ENCODE measurements at places on chromosomes 12 and 14. TPM values are rescaled to one million over a fixed set of nuclear protein-coding genes. Genes with fewer than 3 reads are reported as not detected.

The NFE2 gene
- 0.68 TPM for total RNA-seq

The MRPL51 gene
- total RNA-seq = 84.1 TPM

The KLRB1 gene
- 0.15 TPM for total RNA-seq

The AMIGO2 gene
- total RNA-seq = 1.5 TPM

The UTP20 gene
- total RNA-seq = 3.8 TPM

The CLEC2B gene
- total RNA-seq = 1.4 TPM

The ANAPC7 gene
- total RNA-seq = 15.5 TPM

The LHX5 gene
- total RNA-seq = not detected

The OTOGL gene
- 0.03 TPM for total RNA-seq

The AMN gene
- 56.0 TPM for total RNA-seq

The TSHR gene
- total RNA-seq = 0.15 TPM

The TC2N gene
- total RNA-seq = 1.5 TPM

DNA sequence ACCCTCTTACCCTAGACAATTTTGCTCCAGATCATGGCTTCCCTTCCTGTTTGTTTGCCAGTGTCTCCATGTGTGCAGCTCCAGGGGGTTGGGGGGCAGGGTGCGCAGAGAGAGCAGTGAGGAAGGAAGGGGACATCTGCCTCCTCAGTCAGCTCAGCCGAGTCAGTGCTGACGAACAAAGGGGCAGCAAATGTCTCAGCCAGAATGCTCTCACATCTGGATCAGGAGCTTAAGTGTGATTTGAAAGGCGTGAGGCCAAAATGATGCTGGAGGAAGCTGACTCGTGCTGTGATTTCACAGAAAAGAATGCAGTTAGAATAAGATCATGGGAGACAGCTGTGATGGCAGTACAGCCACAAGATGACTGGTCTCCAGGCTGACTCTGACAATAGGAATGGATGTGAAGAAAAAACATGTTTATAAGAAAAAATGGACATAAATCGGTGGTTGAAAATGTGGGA lies 27.1 kb upstream of the CDK17 start:
- DNase-seq = no peak

- no peak for DNase-seq
Observed at GRCh38 chr12:96187956-96188355, 6.2 kb upstream of the ELK3 start.

- no peak for DNase-seq
Observed at GRCh38 chr12:11347810-11348209, 37.6 kb upstream of the PRB4 start.

GRCh38 chr14:67031920-67032774 lies 157.1 kb upstream of the GARIN2 start:
- no peak for DNase-seq

DNA sequence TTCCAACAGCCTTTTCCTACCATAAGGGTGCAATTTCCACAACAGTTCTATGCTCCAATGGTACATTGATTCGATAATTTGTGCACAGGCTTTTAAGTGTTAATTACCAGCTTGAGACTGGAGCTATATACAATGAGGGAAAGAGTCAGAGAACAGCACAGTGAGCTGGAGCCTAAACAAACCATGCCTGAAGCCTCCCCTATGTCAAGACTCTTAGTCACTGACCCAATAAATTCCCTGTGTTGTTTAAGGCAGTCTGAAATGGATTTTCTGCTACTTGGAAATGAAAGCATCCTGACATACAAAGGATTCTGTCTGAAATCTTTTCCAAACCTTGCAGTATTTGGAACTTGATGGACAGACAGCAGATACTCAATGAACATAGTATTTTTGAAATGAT lies 149.0 kb downstream of the EFCAB11 start:
- no peak for DNase-seq

DNA sequence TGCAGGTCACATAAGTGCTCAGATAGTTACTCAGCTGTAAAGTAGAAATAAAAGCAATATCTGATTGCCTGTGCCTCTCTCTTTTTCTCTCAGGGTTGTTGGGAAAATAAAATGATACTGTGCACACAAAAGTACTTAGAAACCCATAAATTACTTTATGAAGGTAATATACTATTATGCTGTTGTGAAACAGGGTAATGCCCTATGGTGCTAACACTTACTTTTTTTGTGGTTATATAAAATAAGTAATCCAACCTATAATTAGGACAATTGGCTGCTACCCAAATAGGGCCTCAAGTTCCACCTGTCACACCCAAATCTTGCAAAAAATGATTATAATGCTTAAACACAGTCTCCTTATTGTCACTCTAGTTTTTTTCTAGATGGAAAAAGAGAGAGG lies 50.6 kb downstream of the DAAM1 start:
- DNase-seq = no peak

- DNase-seq = peak; percentile 37
Observed at GRCh38 chr12:227286-227915, 13.4 kb upstream of the SLC6A12 start.

DNA sequence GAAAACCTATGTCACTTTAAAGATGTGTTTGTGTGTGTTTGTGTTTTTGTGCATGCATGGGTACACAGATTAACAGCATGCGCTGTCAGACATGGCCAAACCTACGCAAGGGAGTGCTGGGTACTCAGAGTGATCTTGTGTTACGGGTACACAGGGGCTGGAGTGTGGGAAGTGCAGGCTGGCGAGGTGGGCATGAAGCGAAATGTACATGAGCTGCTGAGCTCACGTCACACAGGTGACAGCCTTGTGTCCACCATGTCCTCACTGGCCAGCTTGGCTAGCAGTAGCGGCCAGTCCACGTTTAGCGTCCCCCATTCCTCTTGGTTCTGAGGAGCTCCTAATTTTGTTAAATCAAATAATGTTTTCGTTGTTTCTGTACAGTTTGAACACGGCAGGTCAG lies 979.7 kb upstream of the TMEM132C start:
- no peak for DNase-seq

- no peak for DNase-seq
Observed at GRCh38 chr12:47270782-47271664, 191.3 kb upstream of the AMIGO2 start.

DNA sequence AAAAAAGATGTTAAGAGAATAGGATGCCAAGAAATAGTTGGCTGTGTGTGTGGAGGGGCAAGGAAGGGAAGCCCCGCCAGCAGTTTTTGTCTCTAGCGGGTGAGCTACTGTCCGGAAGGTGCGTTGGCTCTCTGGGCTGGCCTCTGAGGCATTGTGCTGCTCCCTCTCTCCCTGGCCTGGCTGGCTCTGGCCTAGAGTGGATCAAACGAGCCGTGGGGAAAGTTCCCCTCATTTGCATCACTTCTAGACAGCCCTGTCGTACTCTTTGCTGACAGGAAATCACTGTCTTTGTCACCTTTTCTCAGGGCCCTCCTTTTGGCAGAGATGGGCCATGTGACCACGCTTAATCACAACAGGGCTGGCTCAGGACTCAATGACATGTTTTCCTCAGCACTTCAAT lies 236.1 kb upstream of the NPAS3 start:
- DNase-seq = no peak

DNA sequence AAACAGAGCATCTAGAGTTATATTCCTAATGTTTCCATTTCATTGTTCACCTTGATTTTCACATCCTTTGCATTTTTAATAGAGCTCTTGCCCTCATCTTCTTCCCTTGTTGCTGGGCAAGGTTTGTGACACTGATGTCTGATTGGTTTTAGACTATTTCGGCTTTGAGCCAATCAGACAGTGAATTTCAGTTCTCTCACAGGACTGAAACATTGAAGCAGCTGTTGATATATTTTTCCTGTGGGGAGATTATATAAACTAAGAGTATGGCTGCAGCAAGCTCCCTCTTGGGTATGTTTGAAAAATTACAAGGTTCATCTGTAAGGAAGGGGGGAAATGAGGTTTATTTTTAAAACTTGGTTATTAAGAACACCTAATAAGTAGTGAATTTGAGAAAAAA lies 51.2 kb downstream of the ATF7IP start:
- DNase-seq = no peak

DNA sequence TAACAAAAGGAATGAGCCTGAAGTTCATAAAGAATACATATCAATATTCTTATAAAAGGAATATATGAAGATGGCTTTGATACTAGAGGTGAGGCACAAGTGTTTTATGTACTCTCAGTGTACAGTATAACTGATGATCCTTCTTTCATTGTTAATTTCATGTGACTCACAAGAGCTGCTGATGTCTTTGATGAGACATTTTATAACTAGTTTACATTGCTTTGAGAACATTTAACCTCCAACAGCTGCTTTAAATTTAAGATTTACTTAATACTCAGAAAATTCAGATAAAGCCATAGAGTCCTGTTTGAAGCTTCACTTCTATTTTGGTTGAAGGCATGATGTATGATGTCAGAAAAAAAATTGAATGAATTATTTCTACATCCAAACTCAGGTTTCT lies 59.8 kb downstream of the WASHC4 start:
- DNase-seq = no peak

DNA sequence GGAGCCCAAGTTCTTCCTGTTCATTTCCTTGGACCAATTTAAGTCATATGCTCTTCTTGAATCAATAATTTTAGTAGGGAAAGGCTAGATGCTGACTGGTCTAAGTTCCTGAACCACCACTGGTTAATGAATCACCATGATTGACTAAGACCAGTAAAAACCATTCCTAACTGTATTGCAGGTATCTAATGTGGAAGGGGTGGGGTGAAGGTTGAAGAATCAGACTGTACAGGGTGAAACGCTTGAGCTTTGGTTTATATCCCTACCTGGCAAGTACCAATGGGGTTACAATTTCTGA lies 100.1 kb downstream of the DYRK2 start:
- DNase-seq = no peak

GRCh38 chr14:102775855-102776760 lies 1.1 kb upstream of the TRAF3 start:
- no peak for DNase-seq

DNA sequence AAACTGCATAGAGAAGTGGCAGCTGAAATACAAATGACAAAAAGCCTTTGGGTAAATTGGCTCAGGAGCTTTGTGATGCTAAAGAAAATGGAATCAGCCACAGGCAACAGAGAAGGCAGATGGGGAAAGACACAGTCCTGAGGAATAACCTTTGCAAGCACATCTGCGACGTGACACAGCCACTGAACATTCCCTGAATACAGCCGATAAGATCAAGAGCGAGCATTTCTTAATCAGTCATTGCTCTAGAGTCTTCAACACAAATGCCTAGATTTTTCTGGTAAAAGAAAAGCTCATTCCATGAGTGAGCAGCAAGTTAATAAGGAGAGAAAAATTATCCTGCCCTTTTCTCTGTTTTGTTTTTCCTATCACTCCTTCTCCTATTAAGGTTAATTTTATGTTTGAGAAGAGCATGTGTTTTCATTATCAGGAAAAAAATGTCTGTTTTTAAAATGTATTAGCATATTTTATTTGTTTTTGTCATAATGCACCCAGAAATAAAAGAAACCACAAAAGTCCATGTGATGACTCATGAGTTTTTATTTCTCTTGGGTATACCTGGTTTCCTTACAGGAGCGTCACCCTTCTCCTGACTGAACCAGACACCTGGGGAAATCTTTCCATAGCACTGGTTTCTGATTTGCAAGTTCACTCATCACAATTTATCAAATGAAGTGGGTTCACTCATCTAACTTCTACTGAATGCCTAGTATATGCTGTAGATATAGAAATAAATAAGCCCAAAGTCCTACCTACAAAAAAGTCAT lies 45.4 kb upstream of the PCED1B start:
- no peak for DNase-seq
